Stimulated activated CD4-positive, alpha-beta T cell treated with anti-CD3 and anti-CD28 coated beads, Interleukin-2, amount 100 ng/mL, for 48 hours (primary cell): ENCODE measurements at places on chromosomes 6 and 20.

- no peak for DNase-seq
Measured at GRCh38 chr6:149020319-149020718, 273.5 kb downstream of the UST start.

DNA sequence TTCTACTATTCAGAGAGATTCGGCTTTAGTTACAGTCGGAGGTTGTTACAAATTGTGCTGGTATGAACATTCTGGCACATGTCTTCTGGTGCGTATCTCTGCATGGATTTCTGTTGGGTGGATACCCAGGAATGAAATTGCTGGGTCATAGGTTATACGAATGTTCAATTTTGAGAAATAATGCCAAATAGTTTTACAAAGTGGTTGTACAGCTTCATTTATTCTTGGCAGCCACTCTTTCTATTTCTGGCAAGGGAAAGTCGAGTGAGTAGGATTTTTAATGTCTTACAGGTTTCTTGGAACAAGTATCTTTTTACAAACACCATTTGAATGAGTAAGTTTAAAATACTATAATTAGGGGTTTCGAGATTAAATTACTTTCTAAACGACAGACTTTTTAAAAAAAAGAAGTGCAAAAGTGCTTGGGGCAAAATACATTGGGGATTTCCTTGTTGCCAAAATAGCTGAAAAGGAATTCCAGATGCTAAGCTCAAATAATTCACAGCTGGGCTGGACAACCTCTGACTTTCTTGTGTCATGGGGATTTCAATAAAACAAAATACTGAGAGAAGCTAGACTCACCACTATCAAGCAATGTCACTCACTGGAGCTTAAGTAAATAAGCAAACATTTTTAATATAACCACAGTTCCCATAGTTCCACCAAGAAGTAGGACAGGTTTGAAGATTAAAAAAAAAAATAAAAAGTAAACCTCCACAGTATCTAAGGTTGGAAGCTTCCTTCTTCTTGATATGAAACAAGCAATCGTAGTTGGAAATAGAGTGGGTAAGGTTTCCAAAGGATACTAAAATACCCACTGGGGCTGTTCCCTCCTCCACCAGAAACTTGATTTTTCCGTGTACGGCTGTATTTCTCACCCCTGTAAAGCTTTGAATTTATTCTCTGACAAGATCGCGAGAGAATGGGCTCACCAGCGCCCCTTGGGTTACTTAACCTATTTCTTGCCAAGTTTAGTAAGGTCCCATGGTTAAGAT is 21.6 kb upstream of the GFOD1 start:
- no peak for DNase-seq

DNA sequence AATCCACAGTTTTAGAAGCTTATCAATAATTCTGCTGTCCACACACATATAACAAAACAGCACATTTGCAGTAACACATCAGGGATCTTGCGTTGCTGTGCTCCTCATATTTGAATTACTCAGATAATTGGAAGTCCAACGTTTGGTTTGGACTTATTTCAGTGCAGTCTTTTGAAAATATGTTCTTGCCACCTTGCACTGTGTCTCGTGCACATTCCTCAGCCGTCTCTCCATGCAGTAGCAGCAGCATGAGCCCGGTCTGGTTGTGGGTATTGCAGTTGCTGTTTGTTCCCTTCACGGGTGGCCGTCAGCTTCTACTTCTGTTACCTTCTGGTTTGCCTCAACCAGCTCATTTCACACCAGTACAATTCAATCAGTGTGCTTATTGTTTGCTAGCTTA is 215.5 kb downstream of the SLC24A3 start:
- DNase-seq = no peak

DNA sequence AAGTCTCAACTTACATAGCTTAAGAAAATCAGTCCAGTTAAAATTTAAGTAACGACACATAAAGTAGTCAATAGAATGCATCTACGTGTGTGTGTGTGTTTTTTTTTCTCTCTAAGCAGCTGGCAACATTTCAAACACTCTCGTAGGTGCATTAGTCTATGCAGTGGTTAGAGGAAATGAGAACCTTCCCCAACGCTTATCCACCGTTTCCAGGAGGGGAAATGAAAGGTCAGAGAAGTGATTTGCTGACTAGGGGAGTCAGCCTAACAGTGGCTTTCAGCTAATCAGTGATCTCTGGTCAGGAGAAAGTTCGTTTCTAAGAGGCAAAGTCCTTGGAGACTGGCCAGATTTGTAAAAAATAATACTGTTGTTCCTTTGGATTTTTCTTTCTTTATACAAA is 806.6 kb downstream of the C6orf118 start:
- no peak for DNase-seq

GRCh38 chr6:52076791-52077179 is 10.6 kb downstream of the PKHD1 start:
- DNase-seq = no peak

- DNase-seq = no peak
Measured at GRCh38 chr6:151590742-151591141, 96.9 kb downstream of the CCDC170 start.

- no peak for DNase-seq
Measured at GRCh38 chr6:96948631-96949030, 24.1 kb downstream of the KLHL32 start.

- no peak for DNase-seq
Measured at GRCh38 chr6:259901-260508, 32.3 kb upstream of the DUSP22 start.

- no peak for DNase-seq
Measured at GRCh38 chr20:63176427-63177133, 39.4 kb downstream of the YTHDF1 start.

GRCh38 chr20:44856442-44856841 is 29.1 kb upstream of the YWHAB start:
- DNase-seq = no peak

- no peak for DNase-seq
Measured at GRCh38 chr6:159728531-159728964, 1.2 kb downstream of the WTAP start.

GRCh38 chr6:151381722-151382121 is 9.6 kb downstream of the ZBTB2 start:
- DNase-seq = no peak

GRCh38 chr20:35561671-35562070 is 19.8 kb downstream of the ERGIC3 start:
- no peak for DNase-seq

GRCh38 chr6:151391471-151392413 is at the start of gene ZBTB2:
ZBTB2 (minus strand) TSS chr6:151391559; CDS start chr6:151373637, 17,922 bp downstream.
- DNase-seq = peak; percentile 49

DNA sequence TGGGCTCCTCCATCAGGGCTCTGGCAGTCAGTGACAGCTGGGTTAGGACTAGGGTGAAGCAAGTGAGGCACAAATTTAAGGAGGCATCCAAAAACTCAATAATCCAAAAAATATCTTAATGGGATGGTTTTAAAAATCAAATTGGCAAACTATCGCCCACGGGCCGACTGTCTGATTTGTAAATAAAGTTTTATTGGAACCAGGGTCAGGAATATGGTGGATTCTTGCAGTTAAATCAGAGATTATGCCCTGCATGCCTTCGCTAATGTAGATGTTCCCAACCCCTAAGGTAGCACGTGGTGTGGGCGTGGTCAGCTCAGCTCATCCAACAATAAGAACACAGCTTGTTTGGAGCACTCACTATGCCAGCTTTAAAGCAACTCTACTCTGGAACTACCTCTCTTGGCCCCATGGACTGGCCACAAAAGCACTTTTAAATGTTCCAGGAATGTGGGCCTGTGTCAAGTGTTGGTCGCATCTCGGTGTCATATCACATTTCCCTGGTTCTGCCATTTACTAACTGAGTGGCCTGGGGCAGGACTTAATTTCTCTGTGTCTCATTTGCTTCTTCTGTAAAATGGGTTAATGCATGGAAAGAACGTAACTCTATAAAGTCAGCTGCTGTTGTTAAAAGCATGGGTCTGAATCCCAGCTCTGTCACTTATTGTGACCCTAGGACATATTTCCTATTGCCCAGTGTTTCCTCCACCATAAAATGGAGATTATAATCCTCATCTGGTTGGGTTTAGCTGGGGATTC is 7.0 kb downstream of the TP53RK start:
- DNase-seq = no peak

GRCh38 chr20:45341579-45341938 is 6.7 kb downstream of the SDC4 start:
- DNase-seq = no peak

- no peak for DNase-seq
Measured at GRCh38 chr6:134508862-134509498, 191.1 kb upstream of the SGK1 start.

DNA sequence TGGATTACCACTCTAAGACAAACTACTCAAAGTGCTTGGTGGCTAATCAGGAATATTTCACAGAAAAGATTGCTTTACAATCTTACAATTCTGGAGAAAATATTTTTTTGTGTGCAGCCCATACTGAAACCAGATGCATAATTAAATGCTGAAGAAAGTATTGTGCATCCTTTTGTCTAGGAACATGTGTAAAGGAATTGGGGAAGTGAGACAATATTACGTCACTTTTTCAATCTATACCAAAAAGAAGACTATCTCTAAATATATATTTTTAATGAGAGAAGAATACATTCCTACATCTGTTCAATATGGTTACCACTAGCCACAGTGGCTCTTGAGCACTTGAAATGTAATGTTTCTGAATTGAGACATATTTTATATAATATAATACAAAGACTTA is 992.5 kb upstream of the ADGRB3 start:
- no peak for DNase-seq

DNA sequence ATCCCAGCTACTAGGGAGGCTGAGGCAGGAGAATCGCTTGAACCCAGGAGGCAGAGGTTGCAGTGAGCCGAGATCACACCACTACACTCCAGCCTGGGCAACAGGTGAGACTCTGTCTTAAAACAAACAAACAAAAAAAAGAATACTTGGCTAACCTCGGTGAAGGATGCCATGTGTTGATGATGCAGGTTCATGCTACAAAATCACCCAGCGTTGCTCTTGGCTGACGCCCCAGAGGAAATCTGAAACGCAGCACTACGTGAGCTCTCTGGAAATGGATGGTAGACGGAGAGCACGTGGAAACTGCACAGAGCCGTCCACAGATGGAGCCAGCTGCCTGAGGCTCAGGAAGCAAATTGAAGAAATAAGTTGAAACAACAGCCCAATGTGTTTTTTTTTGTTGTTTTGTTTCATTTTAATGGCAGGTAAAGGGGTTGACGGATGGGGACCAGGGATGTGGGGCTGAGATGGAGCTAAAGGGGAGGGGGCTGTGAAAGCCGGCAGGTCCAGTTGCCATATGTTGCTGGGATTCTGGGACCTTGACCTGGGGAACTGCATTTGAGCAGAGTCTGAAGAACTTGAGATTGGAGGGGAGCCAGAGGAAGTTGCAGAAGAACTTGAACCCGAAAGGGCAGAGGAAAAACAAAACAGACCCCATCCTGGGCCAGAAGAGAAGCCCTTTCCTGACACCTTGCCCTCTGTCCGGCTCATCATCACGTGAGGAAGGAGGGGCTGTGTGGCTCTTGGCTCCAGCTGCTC is 12.8 kb upstream of the MANBAL start:
- DNase-seq = no peak

DNA sequence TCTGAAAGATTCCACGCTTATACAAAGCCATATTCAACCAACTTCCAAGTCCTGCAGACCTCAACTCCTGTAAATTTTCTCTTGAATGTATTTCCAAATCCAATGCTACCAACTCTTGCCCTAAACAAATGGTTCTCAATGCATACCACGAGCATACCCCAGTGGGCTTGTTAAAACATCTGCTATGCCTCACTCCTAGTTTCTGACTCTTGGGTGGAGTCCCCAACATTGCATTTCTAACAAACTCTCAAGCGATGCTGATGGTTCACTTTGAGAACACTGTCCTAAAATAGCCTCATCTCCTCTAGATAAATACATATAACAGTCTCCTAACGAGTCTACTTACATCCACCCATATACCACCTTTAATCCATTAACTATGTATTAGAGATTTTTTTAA is 7.3 kb downstream of the HBS1L start:
- no peak for DNase-seq

- DNase-seq = no peak
Measured at GRCh38 chr6:55449225-55449624, 122.0 kb downstream of the GFRAL start.

- DNase-seq = no peak
Measured at GRCh38 chr6:122040261-122040660, 359.2 kb upstream of the HSF2 start.

DNA sequence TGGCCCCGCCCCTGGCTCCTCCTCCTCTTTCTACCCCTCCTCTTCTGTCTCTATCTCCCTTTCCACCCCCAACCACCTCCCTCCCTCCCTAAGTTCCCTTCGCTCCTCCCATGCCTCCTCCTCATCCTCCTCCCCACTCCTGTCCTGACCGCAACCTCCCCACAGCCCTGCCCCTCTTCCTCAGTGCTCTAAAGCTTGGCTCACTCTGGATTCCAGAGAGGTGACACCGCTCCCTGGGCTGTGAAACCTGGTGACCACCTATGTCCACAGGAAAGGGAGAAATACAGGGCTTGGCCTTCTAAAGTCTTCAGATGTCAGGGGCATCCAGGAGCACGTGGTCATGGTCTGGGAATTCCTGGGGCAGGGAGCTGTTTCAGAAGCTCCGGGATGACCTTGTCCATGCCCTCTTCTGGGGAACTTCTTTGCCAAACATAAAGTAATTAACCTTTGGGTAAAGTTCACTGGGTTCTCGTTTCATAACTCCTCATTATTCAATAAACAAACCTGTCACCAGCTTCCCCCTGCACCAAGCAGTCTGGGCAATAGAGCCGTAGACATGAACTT is 345 bp upstream of the CST5 start:
- no peak for DNase-seq

- DNase-seq = peak; percentile 36
Measured at GRCh38 chr20:41738604-41739206, 120.5 kb upstream of the CHD6 start.

DNA sequence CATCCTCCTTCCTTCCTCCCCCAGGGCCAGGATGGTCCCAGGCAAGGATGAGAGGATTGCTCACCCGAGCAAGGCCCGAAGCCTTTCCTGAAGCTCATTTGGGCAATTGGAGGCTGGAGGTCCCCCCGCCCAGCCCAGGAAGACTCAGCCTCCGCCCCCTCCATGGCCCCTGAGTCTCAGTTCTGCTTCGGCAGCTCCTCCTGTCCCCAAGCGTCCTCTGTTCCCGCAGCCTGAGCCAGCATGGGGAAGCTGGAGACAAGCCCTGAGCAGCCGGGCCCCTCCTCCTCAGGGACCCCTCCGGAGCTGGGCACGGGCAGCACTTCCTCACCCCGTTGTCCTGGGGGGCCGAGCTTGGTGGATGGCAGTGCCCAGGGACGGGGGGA is 26.0 kb downstream of the SLC17A9 start:
- DNase-seq = no peak

- DNase-seq = no peak
Measured at GRCh38 chr6:3523271-3523670, 66.4 kb upstream of the SLC22A23 start.
